RWPE2 (cell line): ENCODE measurements at places on chromosomes 4 and X.

DNA sequence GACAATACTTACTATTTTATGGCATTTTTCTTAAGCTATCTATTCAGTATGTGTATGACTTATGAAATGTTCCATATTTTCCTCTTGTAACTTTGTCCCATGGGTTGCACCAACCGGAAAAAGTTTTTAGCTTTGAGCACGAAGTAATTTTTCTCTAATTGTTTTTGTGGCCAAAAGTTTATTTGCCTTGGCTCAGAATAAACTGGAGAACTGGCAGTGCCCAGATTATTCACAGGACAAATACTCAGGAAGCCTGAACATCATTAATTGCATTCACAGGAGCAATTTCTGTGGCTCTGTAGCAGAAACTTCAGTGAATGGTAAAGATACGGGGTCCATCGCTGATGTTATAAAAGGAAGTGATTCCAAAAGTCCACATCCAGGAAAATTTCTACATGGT is 184.5 kb downstream of the ARHGAP10 start:
- DNase-seq, result no peak

DNA sequence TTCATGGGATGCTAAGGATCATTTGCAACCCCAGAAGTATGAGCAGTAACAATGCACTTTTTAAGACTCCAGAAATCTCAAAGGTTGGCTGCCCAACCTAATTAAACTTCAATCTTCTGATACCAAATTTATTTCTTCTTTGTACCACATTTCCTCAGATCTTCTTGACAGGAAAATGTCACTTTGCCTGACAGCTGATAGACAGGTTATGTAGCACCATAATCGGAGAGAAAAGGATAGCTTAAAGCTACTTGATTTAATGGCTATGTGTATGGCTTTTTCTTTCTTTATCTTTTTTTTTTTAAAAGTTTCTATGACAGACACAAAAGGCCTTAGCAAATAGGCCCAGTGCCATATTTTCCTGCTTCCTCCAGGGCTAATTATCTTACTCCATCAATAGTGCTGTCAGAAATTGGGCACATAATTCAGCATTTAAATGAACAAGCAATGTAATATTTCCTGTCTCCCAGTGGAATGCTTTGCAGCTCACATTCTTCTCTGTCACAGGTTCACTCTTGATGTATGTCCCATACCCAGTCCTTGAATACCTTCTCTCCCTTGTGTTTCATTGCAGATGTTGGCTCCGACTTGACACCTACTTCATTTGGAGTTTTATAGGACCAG is 795.7 kb downstream of the ADGRL3 start:
- DNase-seq, result no peak

DNA sequence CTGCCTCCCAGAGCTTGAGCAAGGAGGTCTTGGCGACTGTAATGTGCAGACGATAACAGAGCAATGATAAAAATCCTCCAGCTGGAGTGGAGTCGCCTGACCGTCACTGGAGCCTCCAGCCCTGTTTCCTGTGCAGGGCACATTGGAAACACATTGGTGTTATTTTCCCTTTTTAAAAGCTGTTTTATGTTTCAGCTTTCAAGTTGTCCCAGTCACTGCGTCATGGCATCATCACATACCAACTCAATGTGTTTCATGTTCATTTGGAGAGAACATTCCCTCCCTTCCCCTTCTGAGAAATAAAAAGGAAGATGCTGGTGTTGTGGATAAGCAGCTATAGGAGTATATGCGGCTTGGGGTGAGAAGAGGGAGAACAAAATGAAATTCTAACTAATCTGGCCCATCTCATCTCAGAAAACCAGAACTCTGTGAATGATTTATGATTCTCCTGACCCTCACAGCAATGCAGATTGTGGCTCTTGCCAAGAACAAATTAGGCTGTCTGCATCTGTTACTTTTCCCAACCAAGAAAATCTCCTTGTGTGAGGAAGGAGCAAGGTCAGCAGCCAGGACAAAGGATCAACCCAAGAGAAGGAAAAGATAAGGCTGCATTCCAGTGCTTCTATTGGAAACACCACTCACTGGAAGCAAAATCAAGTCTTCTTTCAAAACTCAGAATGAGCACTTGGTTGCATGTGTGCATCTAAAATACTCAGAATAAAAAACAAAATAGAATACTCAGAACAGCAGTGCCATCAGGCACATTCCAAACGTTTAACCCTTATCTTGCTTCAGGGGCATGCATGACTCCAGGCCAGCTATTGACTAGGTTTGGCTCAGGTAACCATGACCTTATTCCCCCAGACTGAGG is 134.4 kb downstream of the RASL11B start:
- no peak for DNase-seq

DNA sequence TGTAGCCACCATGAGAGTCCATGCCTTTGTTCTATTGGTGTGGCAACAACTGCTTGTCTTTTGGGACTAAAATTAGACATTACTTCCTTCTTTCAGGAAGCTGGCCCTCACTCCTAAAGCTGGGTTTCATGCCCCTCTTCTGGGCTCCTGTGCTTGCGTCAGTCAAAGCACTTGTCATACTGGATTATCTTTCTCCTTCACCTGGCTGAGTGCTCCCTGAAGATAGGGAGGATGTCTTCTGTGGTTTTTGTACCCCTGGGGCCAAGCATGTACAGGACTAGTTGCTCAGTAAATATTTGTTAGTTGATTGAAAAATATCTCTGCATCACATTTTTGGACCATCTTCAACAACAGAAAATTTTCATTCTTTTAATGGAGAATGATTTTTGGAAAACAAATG is 26.1 kb upstream of the LONRF3 start:
- no peak for DNase-seq

- no peak for DNase-seq
Measured at GRCh38 chrX:145729635-145730034, 88.0 kb upstream of the SLITRK2 start.

DNA sequence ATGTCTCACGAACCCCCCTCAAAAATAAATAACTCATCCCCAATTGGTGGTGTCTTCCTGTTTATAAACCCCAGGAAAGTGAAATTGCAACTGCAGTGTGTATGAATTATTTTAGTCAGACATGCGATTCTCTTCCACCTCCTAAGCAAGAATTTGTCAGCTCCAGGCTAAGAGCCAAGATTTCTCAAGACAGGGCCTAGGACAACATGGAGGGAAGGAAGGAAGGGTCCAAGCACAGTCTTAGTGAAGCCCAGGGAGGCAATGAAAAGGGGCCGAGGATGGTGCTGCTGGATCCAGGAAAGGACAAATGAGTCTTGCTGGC is 20.0 kb downstream of the SH3KBP1 start:
- no peak for DNase-seq

- DNase-seq, result peak; percentile 3
Measured at GRCh38 chr4:7169134-7169533, 23.2 kb upstream of the SORCS2 start.

DNA sequence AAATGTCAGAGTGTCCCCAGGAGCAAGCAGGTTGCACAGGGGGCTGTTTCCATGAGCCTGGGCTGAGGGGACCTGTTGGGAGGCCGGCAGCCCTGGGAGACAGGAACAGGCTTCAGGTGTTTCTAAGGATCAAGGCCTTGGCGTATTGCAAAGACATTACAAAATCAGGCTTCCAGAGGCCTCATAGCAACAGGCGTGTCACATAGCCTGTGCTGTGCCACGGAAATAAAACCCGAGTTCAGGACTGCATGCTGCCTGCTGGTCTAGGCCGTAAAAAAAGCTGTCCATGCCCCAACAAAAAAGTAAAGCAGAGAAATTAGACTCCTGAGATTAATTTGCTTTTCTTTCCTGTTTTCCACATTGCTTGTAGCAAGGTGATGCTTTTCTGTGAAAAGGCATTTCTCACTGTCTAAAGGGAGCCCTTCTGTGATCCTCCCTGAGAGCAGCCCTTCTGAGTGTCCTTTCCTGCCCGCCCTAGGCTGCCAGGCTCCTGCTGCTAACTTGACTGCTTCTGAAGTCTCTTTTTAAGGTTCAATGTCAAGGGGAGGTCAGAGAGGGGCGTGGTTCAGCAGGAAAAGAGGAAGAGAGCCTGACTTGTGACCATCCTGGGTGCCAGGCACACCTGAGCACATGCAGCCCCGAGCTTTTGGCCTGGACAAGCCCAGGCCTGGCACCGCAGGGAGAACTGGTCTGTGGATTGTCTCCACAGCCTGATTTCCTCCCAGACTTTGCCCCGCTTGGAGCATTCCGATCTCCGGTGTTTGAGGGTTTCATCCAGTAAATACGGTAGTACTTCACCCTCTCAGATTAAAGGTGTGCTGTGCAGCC is 21.3 kb downstream of the SHROOM2 start:
- no peak for DNase-seq

GRCh38 chr4:110287130-110287529 is 88.7 kb upstream of the ELOVL6 start:
- no peak for DNase-seq

DNA sequence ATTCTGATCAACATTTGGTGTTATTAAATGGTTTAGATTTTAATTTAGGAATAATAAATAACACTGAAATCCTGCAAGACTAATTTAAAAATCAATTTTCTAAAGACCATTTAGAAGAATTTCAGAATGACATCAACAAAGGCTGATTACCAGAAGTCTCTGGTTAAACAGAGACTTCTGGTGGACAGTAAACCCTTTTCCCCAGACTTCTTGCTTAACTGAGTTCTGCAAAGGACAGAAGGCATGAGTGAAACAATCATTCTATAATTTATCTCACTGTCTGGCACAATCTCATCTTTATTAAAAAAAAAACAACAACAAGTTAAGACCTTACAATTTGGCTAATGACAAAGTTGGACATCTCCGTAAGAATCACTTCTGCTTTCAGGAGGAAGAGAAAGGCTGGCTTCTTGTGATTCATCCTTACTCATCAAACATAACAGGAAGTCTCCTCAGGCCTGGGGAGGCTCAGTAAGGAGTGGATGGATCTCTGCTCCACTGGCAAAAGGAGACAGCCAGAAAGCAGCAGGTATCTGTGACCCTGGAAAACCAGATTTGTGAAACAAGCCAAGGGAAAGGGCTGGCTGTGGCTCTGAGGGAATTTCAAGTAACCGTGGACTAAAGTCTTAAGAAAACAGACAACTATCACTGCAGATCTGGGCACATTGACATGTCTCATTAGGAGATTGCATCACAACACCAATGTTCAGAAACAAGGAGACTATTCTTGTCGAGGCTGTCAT is 908 bp upstream of the TLR6 start:
- no peak for DNase-seq

DNA sequence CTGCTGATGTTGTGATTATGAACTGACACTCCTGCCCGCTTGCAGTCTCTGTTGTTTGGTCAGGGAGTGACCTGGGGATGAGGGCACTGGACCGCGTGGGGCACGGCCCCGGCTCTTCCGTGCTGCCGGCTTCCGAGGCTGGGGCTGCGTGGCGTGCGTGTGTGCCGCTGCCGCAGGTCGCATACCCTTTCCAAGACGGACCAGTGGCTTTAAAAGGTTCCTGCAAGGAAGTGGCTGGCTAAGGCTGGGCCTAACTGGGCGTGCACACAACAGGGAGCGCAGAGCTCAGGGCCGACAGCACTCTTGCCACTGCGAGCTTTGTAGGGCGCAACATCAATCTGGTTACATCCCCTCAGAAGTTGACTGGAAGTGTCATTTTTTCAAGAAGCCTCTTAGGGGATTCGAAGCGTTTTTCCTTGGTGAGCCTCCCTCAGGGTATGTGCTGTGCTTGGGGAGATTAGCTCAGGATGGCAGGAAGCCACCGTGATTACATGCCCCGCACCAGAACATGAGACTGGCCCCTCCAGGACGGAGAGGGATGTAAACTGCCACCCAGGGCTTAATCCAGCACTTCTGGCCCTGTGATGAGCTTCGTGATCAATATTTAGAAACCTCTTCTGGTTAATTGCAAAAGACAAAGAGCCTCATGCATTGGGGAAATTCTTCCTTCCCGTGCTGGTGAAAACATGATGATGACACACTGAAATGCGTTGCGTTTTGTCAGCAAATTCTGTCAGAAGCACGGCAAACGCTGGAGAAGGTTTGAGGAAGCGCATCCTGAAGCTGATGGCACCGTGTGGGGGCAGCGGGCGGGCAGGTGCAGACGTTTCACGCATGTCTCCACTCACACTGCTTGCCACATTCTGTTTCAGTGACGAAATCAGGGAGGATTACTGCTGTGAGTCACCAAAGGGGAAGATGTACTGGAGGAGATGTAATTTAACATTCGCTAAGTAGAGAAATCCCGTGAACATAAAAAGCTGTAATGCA is 11.1 kb downstream of the MAEA start:
- DNase-seq, result peak; percentile 93

- DNase-seq, result no peak
Measured at GRCh38 chr4:170853422-170854021, 763.8 kb upstream of the AADAT start.

DNA sequence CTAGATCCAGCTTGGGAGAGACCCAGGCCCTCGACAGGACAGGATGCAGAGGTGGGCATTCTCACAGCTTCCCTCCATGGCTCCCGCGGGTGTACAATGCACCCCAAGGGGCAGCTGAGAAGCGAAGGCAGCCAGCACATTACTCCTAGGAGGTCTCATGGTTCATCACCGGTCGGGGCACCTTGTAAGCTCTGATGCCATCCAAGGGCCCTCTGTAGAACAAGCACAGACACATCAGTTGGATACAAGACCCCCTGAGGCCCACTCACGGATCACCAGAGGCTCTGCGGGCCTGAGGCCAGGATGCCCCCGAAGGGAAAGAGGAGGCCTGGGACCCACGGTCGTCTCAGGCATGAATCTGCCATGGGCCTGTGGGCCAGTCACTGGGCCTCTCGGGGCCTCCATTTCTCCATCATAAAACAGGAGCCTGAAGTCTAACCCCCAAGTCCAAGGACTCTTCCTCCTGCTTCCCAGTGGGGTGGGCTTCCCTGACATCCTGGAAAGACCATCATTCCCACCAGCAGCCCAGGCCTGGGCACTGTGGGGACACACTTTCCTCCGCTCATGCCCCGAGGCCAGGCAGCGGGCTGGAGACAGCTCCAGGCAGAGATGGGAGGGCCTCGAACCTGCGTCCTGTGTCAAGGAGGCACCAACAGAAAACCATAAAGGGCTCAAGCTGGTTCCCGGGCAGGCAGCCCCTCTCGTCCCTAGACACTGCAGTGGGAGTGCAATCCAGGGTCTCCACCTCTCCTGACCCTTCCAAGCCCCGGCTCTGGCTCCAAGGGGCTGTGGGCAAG is 20.1 kb downstream of the HMX1 start:
- DNase-seq, result peak; percentile 43

DNA sequence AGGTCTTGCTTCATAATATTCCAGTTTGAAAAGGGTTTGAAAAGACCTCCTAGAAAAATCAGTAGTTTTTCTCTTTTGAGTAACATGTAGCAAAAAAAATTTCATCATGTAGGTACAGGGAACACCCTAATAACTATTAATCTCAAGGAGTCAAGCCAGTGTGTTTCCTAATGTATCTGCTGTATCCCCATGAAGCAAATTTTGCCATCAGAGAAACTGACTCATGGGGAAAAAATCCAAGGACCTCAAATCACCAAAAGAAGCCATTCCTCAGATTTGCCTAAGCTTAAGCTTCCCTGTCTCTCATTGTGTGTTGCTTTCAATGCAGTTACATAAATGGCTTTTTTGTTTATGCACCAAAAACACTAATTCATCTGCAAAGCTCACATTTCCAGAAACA is 29.7 kb downstream of the F9 start:
- DNase-seq, result no peak

DNA sequence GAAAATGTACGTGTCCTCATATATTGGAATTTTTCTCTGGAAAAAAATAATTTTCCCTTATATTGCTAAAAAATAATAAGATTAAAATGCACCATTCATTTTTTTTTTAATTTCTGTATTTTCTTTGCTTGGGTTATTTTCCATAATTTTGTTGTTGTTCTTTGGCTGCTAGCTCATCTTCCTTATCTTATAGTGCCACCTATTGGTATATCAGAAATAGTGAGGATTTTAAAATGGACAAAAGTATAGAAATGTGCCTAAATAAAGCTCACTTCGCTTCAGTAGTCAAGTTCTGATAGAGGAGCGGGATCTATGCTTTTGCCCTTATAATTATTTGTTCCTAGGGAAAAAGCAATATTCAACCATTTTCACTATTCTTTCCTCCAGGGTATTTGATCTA is 134.8 kb downstream of the NAP1L3 start:
- no peak for DNase-seq
